Stimulated activated CD4-positive, alpha-beta T cell treated with anti-CD3 and anti-CD28 coated beads, Interleukin-4, amount 100 ng/mL, for 1 hour (primary cell): ENCODE measurements at places on chromosomes 2 and 18.

DNA sequence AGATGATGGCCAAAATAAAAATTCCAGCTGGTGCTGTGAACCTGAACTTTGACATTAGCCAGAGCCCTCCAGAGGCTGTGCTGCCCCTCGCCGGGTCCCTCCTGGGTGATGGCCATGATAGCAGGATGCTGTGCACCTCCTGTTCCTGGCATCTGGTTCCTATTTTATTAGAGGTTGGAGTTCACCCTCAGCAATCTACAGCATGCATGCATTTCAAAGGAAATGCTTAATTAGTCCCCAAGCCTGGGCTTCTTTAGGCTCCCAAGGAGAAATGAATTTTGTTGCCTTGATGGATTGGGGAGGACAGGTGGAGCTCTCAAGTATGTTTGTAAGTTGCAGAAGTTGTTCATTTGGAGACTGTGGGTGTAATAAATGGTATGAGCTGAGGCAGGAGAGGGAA is 166.9 kb downstream of the GLI2 start:
- no peak for DNase-seq

- peak; percentile 73 for DNase-seq
These were observed at the start of gene MTA3 for GRCh38 chr2:42568401-42569115. MTA3 (plus strand) TSS chr2:42568632; CDS start chr2:42568746, 114 bp downstream.

GRCh38 chr2:20414806-20415205 is 32.1 kb upstream of the RHOB start:
- no peak for DNase-seq

GRCh38 chr18:28459587-28459986 is 282.7 kb upstream of the CDH2 start:
- DNase-seq: no peak

DNA sequence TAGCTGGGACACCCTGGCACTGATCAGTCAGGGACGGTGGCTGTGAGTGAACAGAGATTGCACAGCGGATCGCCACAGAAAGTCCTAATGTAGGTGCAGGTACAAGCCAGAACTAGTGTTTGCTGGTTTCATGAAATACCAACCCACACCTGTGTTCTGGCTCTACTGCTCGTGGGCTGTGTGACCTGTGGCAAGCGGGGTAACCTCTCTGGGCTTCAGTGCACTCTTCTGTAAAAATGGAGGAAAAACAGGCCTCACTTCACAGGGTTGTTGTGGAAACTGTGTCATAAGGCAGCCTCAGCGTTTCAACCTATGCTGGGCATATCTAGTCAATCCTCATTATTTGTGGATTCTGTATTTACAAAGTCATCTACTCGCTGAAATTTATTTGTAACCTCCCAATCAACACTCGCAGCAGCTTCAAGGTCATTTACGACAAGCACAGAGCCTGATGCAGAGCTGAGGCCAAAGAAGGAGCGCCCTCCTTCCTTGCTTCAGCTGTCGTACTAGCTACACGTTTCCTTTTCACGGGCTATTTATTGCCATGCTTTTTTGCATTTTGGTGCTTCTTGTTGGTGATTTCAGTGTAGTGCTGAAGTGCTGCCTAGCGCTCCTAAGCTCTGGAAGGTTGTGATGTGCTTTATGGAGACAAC is 30.0 kb downstream of the GPR45 start:
- DNase-seq: no peak

DNA sequence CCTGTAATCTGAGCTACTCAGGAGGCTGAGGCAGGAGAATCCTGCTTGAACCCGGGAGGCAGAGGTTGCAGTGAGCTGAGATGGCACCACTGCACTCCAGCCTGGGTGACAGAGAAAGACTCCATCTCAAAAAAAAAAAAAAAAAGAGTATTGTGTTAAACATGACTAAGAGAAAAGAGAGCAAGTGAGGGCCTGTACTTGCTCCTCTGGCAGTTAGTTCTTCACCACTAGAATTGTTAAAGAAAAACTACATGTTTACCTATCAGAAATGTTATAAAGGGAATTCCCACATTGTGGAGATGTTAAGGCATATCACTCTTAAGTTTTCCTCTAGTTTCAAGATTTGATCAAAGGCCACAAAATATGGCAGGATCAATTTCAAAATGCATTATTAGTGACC is 75.4 kb upstream of the LRATD1 start:
- no peak for DNase-seq

- no peak for DNase-seq
These were observed 496.2 kb downstream of the SATB2 start for GRCh38 chr2:198961547-198961946.

- DNase-seq: no peak
These were observed 934.1 kb upstream of the KLHL29 start for GRCh38 chr2:22450831-22451230.

- no peak for DNase-seq
These were observed 90.9 kb upstream of the UBXN4 start for GRCh38 chr2:135650721-135651120.

DNA sequence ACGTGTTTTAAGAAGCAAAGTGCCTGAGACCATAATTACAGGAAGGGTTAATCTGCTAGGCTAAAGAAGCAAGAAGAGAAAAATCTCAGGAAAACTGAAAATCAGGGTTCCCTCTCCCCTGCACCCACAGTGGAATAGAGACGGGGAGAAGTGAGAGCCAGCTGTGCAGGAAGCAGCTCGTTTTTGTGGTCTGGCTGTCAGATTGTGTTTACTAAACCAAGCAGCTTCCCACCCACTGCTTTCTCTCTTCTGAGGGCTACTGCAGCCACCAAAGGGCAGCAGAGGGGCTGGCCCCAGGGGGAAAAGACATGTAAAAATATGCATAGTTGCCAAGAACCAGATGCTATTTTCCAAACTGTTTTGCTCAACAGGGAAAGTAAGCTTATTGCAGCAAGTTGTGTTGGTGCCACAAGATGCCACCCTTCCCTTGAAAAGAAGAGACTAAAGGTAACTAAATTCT is 72.6 kb upstream of the THUMPD2 start:
- DNase-seq: no peak

DNA sequence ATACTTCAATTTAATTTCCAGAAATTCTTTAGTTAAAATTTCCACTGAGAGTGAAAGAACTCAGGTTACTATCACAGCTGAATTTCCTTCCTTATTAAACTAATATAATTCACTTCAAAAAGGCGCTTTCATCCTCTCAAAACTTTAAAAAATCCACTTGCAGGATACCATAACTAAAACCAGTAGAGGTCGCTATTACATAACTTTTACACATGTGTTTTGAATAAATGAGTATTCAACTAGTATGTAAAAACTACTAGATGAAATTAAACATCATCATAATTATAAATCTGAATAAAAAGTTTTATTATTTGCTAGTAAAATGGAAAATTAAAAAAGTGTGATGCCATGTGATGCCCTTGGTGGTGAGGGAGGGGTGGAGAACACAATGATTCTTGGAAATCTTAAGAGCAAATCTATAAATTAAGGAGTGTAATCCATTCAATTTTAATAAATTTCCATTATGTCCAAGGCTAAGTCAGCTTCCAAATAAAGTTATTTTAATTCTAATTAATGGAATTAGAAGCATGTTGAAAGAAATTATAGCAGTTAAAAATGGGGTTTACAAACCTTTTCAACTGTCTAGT is 61.4 kb downstream of the SOS1 start:
- DNase-seq: no peak

DNA sequence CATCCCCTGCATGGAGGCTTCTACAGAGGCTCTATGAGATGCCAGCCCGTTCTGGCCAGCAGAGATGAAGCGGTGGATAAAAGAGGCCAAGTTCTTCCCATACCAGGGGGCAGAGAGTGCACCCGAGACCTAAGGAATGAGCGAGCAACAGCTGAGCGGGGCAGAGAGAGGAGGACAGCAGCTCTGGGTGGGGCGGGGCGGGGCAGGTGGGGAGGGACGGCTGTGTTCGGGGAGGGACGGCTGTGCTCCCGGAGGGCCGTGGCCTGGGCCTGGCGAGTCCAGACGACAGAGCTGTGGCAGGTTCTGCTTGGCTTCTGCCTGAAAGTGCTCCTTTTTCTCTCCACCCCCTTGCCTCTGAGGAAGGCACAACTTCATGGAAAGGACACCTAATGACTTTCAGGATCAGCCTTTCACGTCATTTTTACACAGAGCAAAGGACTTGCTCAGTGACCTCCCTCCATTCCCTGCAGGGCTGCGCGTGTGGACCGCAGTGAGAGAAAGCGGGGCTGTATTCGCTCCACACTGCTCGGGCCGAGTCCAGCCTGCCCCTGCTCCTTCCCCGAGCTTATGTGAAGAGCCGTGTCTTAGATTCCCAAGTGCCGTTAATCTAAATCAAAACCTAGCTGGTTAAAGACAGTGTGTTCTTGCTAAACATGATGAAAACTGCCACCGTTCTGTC is 232.9 kb downstream of the HDAC4 start:
- no peak for DNase-seq

GRCh38 chr2:7593360-7593759 is 676.1 kb downstream of the RNF144A start:
- DNase-seq: no peak

DNA sequence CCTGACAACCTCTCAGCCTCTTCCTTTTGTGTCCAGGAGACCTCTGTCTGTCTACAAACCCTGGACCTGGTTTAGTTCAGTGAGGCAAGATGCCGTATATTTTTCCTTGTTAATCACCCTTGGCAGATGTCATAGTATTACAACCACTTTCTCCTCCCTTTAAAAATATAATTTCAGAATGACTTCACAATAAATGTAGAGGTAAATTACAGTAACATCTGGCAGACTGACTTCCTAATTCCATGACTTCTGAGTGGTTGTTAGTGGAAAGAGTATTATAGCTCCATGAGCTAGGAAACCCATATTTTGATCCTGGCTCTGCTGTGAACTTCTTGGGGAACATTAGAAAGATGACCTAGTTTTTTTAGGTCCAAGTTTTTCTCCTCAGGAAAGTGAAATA is 39.5 kb downstream of the SPATS2L start:
- DNase-seq: no peak

- no peak for DNase-seq
These were observed 384.6 kb downstream of the STK39 start for GRCh38 chr2:167862782-167863181.

DNA sequence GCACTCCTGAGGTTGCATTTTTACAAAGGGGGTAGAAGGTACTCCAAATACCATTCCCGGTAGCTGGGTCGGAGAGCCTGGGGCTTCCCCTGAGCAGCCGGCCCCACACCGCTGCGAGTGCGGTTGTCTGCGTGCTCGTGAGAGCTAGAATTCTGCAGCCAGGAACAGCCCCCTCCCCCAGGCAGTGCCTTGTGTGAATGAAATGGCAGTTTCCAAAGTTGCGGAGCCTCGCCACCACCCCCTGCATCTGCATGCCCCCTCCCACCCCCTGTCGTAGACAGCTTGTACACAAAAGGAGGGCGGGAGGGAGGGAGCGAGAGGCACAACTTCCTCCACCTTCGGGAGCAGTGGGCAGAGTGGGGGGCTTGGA is 1.1 kb downstream of the MYCN start:
- DNase-seq: no peak

DNA sequence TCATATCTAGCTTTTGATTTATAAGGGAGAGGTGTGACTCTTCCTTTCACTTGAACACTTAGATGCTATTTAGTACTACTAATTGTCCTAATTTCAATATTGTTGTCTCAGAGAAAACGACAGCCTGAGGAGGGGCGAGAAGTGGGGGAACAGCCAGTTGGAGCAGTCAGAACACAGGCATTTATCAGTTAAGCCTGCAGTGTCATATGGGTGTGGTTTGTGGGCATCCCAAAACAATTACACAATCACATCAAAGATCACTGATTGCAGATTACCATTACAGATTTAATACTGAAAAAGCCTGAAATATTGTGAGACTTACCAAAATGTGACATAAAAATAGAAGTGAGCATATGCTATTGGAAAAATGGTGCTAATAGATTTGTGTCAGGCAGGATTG is 15.8 kb downstream of the TMEM131 start:
- DNase-seq: no peak

GRCh38 chr18:24727685-24728084 is 267.2 kb downstream of the HRH4 start:
- DNase-seq: no peak

DNA sequence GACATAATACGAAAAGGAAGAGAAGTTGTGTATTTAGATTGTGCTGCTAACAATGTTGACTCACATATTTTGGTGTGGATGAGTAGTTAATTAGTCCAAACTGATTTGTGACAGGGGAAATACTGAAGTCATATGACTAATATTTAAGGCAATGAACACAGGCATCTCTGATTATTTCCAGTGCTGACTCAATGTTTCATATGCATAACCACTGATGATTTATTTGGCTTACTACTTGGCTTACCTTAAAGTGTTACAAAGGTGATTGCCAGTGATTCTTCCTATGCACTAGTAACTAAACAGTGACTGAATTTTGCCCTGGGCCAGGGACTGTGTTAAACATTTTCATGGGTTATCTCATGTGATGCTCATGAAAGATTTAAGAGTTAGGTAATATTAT is 722.6 kb downstream of the METTL4 start:
- no peak for DNase-seq

- DNase-seq: peak; percentile 7
These were observed 349.0 kb upstream of the PKDCC start for GRCh38 chr2:41698678-41699422.

- no peak for DNase-seq
These were observed 22.7 kb downstream of the LBH start for GRCh38 chr2:30253873-30254684.

DNA sequence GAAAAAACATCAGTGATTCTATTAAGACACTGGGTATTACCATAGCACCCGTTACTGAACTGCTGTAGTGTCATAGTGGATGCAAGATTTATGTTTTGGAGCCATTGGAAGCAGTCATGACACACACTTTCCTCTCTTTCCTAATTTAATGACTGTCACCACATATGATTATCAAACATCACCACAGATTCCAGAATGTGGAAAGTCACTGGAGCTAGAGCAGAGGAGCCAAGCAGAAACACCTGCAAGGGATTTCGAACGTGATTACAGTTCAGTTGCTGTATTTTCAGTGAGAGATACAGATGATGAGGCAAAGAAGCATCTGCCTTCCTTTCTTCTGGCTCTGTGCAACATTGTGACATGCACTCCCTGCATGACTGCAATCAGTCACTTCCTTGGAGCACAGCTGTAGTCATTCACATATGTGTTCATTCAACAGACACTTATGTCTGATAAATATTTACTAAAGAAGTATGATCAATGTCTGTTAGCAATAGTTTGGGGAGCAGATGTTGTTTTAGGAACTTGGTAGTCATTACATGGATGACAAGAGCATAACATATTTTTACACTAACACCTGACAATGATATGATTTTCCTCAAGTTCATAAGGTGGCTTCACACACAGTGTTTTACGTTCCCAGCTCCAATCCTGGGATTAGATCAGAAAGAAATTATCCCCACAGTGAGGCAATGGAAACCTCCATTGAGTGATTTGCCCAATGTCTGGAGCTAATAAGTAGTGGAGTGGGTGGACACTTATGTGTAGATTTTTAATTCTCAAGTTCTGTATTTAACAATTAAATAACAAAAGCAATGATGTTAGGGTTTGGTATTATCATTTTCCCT is 416.6 kb downstream of the PLCL1 start:
- DNase-seq: no peak

DNA sequence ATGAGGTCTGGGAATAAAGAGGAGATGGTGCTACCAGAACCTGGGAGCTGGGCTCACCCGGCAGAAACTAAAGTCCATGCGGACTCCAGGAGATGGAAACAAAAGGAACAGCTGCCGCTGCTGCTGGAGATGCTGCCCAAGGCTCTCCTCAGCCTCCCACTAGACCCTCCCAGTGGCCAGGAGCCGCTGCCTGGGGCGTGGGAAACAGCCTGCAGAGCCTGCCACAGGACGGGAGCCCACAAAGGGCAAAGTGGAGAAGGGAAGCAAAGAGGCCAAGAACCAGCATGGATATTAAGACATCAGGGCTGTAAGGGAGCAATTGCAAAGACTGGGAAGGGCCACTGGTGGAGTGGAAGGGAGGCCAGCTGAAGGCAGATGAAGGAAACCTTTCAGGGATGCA is 179.6 kb downstream of the NCK2 start:
- DNase-seq: no peak

- no peak for DNase-seq
These were observed 81.9 kb downstream of the SLC8A1 start for GRCh38 chr2:40370007-40370395.
